ENCODE measurements at places on chromosomes 5 and 9.

GRCh38 chr9:79759460-79759859 lies 187.7 kb downstream of the TLE4 start:
- DNase-seq = no peak

DNA sequence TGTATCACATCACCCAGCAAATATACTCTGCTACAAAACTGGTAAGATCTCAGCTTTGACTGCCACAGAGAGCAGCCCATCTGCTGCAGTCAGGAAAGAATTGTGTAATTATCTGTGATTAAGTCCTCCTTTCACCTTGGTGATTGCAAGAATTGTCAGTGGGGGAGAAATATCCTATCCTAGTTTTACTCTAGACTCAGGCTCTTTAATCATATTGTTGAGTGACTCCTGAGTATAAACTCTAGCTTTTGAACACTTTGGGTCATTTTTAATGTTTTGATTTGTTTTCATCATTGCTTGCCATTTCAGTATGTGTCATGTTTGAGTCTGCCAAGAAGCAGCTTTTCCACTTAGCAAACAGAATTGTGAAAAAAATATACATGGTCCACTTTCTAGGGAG lies 32.1 kb downstream of the VCAN start:
- no peak for DNase-seq

- no peak for DNase-seq
Measured at GRCh38 chr9:105144076-105144475, 100.4 kb upstream of the SLC44A1 start.

DNA sequence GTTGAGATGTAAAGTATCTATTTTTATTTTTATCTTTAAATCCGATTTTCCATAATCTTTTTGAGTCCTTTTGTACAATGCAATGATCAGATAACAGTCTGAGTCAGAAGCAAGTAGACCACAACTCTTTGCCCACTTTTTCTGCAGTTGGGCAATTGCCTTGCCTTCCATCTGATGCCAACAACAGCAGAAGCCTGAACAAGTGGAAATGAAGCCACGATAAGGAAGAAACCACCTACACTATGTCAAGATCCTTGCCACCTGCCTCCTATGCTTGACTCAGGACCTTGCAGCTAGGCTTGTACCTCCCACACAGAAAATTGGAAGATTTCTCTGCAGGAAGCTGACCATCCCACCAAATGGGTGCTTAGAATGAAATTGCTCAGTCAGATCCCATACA lies 78.6 kb downstream of the ANXA1 start:
- DNase-seq = no peak

GRCh38 chr5:84119252-84119651 lies 265.4 kb downstream of the EDIL3 start:
- no peak for DNase-seq

GRCh38 chr9:77099388-77099787 lies 77.9 kb upstream of the VPS13A start:
- no peak for DNase-seq

DNA sequence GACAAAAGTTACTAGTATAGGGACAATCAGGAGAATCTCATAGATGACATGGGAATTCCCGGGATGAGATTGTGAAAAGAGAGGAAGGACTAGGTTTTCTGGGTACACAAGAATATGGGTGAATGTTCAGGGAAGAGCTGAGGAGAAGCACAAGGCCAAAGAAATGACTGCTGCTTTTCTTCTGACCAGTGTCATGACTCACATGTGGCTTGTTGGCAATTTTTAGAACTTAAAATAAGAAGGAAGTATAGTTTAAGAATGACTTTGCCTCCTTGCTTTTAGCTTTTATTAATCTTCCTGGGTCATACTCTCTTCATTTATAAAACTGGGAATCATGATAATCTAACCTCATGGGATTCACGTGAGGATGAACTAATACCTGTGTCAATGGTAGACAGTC lies 652.4 kb upstream of the MEF2C start:
- no peak for DNase-seq

GRCh38 chr9:130996676-130997394 lies 12.1 kb upstream of the LAMC3 start:
- no peak for DNase-seq

DNA sequence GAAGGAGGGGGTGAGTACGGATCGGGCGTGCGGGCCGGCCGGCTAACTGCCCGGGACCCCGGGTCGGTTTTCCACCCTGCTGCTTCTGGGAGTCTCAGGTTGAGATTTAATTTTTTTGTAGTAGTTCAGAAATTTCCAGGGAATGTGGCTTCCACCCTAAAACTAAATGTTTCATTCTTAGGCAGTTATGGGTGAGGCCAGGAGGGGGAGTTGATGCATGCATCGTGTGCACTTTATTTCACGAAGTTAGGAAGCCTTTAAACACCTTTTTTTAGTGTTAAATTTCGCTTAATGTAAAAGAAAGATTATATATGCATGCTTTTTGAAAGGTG lies 905 bp downstream of the CDK9 start:
- DNase-seq = no peak

GRCh38 chr9:115220319-115221005 lies 102.5 kb upstream of the TNC start:
- DNase-seq = no peak

GRCh38 chr9:72909428-72909827 lies 43.4 kb downstream of the ALDH1A1 start:
- no peak for DNase-seq

All from SJSA1 (cell line).